T-helper 17 cell (primary cell): ENCODE measurements at places on chromosomes 2 and 18. TPM values are rescaled to one million over a fixed set of nuclear protein-coding genes. Genes with fewer than 3 reads are reported as not detected.

The FAM161A gene
- total RNA-seq, result 2.1 TPM

The IL36RN gene
- not detected for total RNA-seq

The CRIM1 gene
- 2.3 TPM for total RNA-seq

DNA sequence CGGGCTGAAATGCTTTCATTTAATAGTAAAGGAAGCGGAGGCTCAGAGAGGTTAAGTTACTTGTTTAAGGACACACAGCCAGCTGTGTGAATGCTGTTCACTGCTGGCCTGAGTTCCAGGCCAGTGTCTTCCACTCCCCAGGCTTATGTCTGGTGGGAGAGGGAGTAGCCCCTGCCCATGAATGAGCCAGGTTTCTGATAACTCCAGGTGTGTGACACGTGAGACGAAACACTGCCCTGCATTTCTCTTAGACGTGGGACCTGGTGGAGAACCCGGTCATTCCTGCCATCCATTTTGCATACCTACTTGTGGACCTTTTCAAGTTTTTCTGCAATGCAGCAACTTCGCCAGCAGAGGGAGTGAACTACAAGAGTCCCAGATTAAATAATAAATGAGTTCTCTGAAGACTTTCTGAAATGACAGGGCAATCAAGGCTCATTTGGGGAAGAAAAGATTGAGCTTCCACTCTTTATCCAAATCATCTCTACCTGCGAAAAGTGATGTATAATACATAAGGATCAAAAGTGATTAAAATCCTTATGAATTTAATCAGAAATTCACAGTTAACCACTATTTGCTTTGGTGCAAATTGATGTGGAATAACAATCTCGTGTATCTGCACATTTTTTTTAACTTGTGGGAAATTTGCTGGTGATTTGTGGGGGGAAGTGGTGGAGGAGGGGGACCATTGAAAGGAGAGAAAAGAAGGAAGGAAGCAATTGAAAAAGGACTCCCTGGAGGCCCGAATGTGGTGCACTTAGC, 79.4 kb upstream of the ASB18 start:
- DNase-seq, result no peak
- no peak overlapping the region for H3K27ac ChIP-seq
- no peaks in the 10 kb centered on the region for H3K36me3 ChIP-seq
- no peaks in the 10 kb centered on the region for H3K4me1 ChIP-seq
- peaks cover 38% of the 10 kb centered on the region for H3K27me3 ChIP-seq

DNA sequence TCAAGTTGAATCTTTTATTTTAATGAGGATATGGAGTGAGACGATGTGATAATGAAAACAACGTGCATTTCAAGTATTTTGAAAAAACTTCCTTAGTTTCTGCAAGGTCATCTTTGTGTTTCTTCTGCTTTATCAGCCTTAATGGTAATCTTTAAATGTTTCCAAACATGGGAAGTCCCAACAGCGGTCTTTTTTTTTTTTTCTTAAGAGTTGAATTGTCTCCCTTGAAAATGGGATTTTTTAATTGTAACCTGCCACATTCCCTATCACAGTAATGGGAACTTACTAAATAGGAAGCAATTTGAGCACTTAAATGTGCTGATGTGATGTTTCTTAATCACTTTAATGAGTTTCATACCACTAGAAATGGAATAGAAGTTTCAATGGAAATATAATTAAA, 45.8 kb downstream of the ATIC start:
- H3K4me3 ChIP-seq, result no peak overlapping the region
- DNase-seq, result no peak
- H3K36me3 ChIP-seq, result peaks cover 5% of the 10 kb centered on the region
- H3K4me1 ChIP-seq, result peaks cover 2% of the 10 kb centered on the region

DNA sequence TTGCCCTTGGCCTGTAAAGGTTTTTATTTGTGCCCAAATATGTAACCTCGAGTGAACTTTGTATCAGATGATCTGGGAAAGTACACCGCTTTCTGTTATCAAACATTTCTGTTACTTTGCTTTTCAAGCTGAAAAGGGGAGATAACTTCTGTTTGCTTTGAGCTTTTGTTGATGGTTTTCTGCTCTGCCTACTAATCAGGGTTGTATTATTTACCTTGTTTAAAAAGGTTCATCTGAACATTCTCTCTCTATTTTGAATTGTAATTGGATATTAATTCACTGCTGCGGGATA, 79.4 kb downstream of the XRCC5 start:
- no peaks in the 10 kb centered on the region for H3K27me3 ChIP-seq
- H3K36me3 ChIP-seq, result peaks cover 10% of the 10 kb centered on the region
- peak overlapping the region; percentile 87 for H3K27ac ChIP-seq
- DNase-seq, result no peak
- H3K4me3 ChIP-seq, result no peak overlapping the region
- peaks cover 42% of the 10 kb centered on the region for H3K4me1 ChIP-seq

DNA sequence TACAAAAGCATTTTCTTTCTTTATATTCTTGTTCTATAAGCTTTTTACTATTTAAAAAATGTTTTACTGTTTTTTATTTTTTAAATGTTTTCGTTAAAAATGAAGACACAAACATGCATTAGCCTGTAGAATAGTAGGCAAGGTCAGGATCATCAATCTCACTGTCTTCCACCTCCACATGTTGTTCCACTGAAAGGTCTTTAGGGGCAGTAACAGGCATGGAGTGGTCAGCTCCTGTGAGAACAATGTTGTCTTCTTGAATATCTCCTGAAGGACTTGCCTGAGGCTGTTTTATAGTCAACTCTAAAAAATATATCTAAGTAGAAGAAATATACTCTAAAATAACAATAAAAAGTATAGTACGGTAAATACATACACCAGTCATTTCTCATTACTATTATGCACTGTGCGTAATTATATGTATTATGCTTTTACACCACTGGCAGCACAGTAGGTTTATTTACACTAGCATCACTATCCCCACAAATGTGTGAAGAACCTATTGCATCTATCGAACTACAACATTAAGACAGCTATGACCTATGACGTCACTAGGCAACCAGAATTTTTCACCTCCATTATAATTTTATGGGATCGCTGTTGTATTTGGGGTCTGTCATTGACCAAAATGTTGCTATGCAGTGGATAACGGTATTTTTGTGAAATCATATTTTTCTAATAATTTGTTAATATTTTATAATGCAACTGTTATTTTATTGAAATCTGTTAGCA, 764.3 kb downstream of the METTL4 start:
- DNase-seq, result no peak
- no peaks in the 10 kb centered on the region for H3K27me3 ChIP-seq
- H3K36me3 ChIP-seq, result no peaks in the 10 kb centered on the region

- no peaks in the 10 kb centered on the region for H3K36me3 ChIP-seq
- H3K4me3 ChIP-seq, result no peak overlapping the region
- peaks cover 2% of the 10 kb centered on the region for H3K4me1 ChIP-seq
- DNase-seq, result no peak
- no peak overlapping the region for H3K27ac ChIP-seq
Observed at GRCh38 chr18:58158459-58158858, 114.4 kb downstream of the NEDD4L start.

DNA sequence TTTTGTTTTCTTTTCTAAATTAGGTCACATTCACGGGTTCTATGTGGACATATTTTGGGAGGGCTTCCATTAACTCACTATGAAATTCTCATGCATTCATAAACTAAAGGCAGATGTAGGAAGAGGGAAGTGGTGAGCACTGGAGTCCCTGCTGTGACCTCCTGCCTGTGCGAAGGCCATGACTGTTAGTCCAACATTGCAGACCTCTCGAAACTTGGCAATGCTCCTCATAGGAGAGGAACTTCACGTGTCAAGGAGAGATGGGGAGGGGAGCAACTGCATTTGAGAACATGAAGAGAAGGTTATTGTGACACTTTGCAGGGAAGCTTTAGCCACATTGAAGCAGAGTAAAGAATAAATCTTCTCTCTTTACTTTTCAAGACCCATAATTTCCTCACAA, 126.4 kb upstream of the HNMT start:
- H3K36me3 ChIP-seq, result no peaks in the 10 kb centered on the region

DNA sequence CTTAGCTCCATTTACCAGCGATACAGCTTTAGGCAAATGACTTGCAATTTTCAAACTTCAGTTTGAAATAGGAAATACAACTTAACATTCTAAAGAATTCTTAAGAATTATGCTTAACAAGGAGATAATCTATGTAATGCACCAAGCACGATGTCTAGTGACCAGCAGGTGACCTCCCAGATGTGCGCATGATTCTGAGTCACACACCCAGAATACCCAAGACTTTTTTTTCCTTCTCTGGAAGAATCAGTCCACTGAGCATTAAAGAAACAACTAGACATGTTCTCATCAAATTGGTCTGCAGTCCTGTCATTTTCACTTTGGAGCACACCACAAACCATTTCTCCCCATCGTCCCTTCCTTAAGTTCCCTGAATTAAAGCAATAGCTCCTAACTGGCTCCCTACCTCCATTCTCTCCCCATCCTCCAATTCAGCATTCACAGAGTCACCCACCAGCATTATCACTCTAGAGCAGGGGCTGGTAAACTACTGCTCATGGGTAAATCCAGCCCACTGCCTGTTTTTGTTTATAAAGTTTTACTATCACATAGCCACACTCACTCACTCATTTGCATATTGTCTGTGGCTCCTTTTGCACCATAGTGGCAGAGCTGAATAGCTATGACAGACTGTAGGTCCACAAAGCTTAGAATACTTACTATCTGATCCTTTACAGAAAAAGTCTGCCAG, 13.2 kb downstream of the EVA1A start:
- H3K27ac ChIP-seq, result no peak overlapping the region
- H3K4me3 ChIP-seq, result no peak overlapping the region
- H3K27me3 ChIP-seq, result peaks cover 52% of the 10 kb centered on the region
- DNase-seq, result no peak
- H3K4me1 ChIP-seq, result no peaks in the 10 kb centered on the region

- H3K36me3 ChIP-seq, result no peaks in the 10 kb centered on the region
- DNase-seq, result no peak
- H3K27me3 ChIP-seq, result no peaks in the 10 kb centered on the region
- no peak overlapping the region for H3K27ac ChIP-seq
- no peak overlapping the region for H3K4me3 ChIP-seq
- H3K4me1 ChIP-seq, result no peaks in the 10 kb centered on the region
Observed at GRCh38 chr2:226017537-226017936, 618.0 kb downstream of the NYAP2 start.
